ENCODE measurements at places on chromosomes 16 and 17. TPM values are rescaled to one million over a fixed set of nuclear protein-coding genes. Genes with fewer than 3 reads are reported as not detected.

MYH8 gene
- total RNA-seq: not detected

SLFN14 gene
- total RNA-seq: not detected

DNA sequence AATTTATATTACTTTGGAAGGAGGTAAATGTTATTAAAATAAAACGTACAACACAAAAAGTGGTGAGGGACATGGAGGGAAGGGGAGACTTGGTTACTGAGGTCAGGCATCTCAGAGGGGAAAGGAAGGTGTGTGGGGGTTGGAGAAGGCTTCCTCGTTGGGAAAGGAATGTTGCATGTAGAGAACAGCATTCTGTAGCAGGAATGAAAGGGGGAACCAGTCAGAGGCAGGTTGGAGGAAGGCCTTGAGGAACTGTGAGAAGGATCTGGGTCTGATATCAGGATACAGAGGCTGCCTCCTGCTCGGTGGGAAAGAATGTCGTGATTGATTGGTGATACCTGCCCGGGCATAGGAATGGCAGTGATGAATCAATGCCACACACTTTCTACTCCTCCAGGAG lies 103.3 kb upstream of the ZFHX3 start:
- DNase-seq: no peak

DNA sequence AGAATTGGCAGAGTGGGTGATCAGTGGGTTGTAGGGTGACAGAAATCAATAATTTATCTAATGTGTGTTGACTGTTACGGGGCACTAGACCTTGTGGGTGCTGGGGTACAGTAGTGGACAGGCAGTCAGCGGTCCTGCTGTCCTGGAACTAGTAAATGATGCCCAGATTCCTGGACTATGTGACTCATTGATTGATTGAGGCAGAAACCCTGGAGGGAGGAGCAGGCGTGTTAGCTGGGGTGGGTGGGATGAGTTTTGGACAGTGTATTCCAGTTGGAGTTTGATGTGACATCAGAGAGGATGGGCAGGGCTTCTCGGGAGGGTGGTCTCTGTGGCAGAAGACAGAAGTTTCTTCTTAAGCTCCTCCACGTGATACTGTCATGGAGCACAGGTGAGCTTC lies 24.4 kb downstream of the PRMT7 start:
- no peak for DNase-seq

- DNase-seq: peak; percentile 94
These were observed 160.3 kb upstream of the ZNF267 start for GRCh38 chr16:31713071-31713944.

DNA sequence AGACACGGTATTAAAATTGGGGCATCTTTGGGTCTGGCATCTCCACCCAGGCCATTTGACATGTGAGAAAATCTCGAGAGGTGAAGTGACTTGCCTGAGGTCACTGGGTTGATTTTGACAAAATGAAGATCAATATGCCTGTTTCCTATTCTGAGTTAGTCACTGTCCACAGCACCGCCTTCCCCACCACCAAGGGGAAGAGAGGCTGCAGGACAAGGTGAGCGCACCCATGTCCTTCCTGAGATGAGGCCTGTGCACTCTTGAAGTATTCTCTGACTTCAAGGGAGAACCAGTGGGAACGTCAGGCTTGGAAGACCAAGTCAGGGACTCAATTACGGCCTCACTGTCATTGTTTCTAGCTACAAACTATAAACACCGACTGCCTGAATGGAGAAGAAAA lies 49.9 kb upstream of the WSB1 start:
- no peak for DNase-seq

DNA sequence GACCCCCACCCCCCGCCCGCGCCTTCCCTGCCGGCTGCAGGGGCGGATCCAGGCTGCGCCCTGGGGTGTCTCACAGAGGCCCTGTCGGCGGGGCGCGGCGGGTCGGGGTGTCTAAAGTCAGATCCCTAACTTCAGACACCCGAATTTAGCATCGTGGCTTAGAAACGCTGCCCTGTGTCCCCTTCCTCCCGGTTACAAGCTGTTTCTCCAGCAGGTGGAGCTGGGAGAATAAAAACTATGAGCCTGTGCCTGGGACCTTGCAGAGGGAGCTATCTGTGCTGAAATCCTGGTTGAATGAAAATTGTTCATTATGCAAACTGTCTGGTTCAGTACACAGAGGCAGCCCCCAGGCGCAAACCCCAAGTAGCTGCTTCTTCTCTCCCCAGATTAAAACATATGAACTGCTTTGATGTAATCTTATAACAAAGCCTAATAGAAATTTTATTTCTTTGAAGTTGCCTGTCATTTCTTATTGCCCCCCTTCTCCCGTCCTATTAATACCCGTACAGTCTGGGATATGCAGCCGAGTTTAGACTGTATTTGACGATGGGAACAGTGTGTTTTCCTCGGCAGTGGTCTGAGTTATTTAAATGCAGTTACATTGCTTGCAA lies 79.0 kb downstream of the RPA1 start:
- DNase-seq: peak; percentile 57

DNA sequence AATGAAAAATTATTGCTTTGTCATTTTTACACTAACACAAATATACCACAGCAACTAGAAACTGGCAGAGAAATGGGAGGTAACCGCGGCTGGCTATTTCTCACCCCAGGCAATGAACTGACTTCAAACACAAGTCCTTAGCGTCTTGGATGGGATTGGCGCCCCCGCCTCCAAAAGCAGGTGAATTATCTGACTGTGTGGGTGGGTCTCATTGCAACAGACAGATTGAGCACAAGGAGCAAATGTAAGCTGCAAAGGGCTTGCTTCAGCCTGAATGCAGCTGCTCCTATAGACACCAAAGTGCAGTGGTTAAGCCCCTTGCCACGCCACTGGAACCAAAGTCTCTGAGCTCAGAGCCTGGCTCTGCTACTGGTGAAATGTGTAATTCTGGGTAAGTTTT lies 225.0 kb downstream of the XYLT1 start:
- no peak for DNase-seq

DNA sequence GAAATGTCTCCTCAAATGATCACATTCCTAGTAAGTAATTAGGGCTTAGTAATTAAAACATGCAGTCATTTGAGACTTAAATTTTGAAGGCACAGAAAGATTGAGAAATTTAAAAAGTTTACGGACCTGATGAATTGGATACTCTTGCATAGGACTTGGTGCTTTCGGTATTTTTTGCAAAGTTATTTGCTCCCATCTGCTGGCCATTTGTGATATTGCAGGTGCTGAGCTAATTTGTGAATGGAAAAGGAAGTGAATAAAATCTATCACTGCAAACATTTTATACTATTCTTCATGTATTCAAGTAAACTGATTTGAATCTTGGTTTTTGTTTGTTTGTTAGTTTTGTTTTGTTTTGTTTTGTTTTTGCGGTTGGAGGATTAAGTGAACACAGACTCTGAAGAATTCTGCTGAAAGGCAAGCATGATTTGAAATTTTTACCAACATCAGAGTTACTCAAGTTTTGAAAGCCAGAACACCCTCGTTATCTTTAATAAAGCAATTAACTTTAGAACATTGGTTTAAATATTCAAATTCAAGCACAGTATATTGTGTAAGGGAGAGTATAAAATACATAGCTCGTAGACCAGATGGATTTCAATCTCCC lies 689.5 kb upstream of the RBFOX1 start:
- peak; percentile 49 for DNase-seq

DNA sequence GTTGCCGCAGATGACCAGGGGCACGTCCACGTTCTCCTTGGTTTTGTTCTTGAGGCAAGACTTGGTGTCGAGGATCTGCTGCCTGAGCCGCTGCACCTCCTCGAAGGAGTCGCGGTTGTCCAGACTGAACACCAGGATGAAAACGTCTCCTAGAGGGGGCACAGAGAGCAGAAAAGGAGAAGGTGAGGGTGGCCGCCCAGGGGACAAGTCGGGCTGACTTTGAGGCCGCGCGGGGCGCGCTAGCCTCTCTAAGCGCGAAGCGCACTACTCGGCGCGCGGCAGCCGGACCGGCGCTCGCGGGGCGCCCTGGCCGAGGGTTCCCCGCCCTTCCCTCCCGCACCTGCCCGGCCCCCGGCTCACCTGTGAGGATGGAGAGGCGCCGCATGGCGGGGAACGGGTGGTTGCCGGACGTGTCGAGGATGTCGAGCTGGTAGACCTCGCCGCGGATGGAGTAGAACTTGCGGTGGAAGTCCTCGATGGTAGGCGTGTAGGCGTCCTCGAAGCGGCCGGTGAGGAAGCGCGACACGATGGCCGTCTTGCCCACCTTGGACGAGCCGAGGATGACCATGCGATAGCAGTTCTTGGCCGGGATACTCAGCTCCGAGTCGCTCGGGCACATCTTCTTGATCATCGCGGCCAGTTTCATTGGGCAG lies 533 bp downstream of the RASD1 start:
- peak; percentile 33 for DNase-seq

- DNase-seq: no peak
These were observed 23.9 kb downstream of the HIGD1B start for GRCh38 chr17:44871556-44871955.
